Germinal center (tissue), 1 donor: ENCODE measurements at places on chromosomes 1 and 21.

DNA sequence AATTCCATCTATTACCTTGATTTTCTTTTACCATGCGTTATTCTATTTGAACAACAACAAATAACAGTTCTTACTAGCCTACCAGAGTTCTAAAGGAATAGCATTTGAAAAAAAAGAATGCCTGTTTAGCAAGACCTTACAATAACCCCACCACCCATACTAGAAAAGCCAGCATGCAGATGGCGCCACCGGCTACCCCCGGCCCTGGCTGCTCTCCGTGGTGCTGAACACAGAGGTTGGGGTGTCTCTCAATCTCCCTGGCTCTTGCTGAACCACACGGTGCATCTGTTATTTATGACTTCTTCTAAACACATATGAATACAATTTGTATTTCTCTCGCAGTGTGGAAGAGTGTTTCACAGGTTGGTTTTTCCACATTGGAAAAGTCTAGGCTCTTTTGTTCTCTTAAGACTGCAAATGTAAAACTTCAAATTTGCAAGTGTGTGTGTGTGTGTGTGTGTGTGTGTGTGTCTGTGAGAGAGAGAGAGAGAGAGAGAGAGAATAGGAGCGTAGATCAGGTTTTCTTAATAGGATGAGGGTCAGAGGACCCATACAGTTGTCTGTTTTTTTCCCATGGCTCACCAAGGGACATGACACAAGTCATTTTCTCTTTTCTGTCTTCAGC is 13.6 kb downstream of the GRIK3 start:
- DNase-seq, result no peak

DNA sequence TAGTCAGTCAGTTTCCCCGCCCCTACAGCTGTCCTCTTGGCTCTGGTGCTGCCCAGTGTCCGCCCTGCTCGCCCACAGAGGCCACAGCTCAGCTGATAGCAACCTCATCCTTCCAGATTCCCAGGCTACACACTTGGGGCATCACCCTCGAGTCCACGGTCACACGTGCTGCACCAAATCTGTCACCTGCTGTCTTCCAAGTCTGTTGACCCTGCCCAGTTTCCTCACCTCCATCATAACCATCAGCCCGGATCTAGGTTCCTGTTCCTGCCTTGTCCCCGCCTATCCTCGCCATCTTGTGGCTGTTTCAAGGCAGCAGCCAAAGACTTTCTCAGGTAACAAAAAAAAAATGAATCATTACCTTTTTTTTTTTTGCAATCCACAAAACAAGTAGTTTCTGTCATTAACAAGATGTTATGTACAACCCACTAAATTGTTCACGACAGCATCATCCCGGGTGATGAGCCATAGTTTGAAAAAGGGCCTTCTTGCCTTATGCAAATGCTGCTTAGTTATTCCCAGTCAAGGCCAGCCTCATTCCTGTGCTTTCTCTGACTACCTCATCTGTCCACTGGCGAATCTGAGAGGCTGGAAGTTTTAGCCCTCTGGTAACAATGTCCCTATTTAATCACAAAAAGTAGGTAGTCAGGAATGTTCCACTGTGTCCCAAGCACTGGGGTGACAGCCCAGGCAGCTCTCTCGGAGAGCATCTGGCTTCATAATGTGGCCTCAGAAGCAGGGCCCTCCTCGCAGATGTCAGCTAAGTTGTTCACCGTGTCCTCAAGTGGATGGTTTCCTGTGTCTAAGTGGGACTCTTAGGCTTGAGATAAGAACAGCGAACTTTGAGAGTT is 4.9 kb upstream of the MIIP start:
- no peak for DNase-seq

GRCh38 chr1:65994223-65994622 is 201.5 kb downstream of the PDE4B start:
- DNase-seq, result no peak

- no peak for DNase-seq
Measured at GRCh38 chr1:168091720-168092550, 44.8 kb downstream of the GPR161 start.

DNA sequence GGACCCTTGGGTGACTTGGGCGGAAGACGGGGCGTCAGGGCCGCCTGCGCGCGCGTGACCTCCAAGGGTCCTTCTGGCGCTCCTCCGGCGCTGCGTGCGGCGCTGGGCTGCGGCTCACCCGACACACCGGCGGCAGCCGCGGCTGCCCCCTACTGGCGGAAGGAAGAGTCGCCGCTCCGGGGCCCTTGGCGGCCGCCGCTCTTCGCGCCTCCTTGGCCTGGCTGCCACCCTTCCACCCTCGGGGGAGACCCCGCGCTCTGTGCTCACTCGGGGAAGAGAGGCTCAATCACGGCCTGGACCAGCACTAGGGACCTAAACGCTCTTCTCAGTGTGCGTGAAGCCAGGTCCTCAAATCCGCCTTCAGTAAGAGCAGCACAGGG is 89.7 kb downstream of the DMRTA2 start:
- DNase-seq, result peak; percentile 79

GRCh38 chr1:147527941-147528936 is 13.1 kb upstream of the BCL9 start:
- DNase-seq, result no peak

GRCh38 chr1:48527051-48527450 is 55.0 kb upstream of the SPATA6 start:
- DNase-seq, result no peak

GRCh38 chr1:87024936-87025540 is 110.6 kb downstream of the HS2ST1 start:
- peak; percentile 8 for DNase-seq

GRCh38 chr21:36639769-36640168 is 59.1 kb upstream of the SIM2 start:
- DNase-seq, result no peak

- DNase-seq, result no peak
Measured at GRCh38 chr1:230392536-230392909, 33.6 kb downstream of the PGBD5 start.

DNA sequence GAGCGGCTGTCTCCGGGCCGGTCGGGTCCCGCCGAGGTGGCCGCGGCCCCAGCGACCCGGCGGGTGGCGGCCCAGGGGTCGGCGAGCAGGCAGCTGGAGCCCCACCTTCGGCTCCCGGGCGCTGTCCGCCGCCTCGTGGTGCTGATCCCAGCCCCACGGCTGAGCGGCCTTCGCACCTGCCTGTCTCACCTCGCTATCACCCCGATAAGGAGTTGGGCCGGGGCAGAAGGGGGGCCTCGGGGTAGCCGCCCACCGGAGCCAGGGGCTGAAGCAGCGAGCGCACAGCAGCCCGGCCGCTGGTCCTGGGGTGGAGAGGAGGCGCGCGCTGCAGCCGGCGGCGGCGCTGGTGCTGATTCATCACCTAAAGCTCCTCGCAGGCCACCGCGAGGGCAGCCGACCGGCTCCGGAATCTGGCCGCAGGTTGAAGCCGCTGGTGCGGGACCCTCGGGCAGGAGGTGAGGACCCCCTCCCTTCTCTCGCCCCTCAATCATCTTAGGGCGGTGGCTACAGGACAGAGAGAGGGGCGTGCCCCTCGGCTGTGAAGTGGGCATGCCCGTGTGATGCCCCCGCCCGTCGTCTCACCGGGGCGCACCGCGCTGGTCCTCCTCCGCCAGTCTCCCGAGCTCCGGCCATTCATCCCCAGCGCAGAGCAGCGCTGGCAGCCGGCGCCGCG is 575 bp downstream of the TRIM67 start:
- peak; percentile 57 for DNase-seq

GRCh38 chr1:95005584-95005983 is 67.2 kb downstream of the ALG14 start:
- no peak for DNase-seq

DNA sequence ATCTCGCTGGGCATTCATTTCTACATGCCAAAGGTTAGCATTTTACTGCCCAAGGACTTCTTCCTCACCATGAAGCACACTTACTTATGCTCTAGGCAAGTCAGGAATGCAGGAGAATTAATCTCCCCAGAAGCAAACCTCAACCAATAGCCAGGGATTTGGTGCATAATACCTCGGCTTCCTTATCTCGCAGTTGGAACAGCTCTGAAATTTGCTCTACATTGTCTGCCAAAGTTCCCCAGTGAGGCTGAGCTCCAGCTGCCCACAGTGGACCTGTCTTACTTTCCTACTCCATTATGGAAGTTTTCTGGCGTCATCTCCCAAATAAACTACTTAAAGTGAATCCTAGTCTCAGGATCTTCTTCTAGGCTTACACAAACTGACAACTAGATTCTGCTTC is 57.6 kb upstream of the PPM1J start:
- DNase-seq, result no peak

GRCh38 chr1:54490361-54491248 is 57.4 kb upstream of the ACOT11 start:
- no peak for DNase-seq

DNA sequence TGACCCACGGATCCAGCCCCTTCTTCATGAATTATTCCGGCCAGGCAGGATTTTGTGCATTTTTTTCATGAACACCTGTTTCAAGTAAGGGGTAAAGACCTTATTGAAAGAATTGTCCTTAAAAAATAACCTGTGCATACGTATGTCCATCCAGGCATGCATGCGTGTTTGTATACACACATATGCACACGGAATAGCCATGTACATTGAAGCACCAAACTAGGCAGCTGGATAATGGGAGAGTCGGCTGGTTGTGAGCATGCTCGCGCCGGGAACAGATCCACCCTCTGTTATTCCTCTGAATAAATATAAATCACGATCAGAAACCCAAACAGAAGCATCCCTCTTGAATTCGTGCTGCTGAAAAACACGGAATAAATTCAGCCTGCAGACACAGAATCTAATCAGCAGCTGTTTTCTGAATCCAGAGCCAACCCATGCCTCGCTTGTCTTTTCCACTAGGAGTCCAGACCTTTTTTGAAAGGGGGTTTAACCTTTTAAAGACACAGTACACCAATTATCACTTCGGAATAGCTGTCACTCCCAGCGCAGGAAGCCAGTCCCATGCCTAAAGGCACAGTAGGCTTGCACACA is at the start of gene HIVEP3:
TSS of gene HIVEP3 (minus strand) at position 473 of the 594 bp plus-strand sequence.
- DNase-seq, result no peak

DNA sequence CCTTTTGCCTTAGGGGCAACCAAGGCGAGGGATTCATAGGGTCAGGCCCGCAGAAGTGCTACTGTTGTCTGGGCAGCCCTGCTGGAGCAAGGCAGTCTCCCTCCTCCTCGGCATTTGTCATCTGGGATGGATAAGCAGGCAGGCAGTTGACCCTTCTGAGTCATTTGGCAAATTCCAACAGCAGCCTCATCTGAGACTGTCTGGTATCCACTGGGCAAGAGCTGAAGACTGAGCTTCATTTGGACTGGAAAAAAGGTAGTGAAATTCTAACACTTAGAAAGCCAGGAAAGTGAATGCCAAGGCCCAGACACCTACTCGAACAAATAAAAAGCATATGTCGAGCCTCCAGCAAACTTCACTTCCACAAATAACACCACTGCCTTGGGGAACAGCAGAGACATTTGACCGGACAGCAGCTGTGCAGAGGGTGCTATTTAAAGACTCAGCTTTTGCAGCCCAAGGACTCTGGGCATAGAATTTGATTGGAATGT is 4.0 kb upstream of the ZBTB40 start:
- no peak for DNase-seq

- no peak for DNase-seq
Measured at GRCh38 chr1:16091296-16091695, 17.8 kb upstream of the FAM131C start.

DNA sequence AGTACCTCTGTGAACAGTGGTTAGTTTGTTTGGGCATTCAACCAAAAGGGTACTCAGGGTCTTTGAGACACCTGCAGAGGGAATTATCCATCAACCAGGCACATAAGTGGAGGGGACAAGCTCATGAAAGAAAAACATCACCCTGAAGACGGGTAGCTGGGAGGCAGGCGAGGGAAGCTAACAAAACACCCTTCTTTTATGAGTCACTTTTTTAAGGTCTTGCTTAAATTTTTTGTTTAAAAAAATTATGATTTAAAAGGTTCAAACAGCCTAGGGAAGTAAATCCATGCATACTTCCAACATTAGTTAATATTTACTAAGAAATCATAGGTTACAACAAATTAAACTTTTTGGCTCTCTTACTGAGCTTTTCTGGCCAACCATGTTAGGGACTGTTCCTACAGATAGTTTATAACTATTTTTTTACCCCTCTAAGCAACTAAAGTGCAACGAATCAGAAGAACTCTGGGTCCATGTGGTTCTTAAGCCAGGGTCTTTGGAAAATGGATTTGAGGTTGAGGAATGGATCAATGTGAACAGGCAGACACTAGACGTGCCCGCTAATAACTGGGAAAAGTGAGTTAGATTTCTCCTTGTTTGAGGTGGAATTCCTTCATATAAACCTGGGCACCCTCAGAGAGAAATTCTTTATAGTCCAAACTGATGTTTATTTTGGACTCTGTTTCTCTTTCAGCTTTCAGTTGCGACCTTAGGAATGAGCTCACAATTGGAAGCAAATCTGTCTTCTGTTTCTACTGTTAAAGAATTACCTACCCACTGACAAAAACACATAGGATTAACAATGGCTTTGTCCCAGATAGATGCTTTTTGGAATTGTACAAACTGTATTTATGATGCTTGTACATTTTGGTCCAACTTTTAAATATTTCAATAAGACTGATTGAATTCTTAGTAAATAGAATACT is 123.0 kb downstream of the LYPLAL1 start:
- DNase-seq, result no peak

GRCh38 chr1:209883341-209883971 is 54.6 kb upstream of the SYT14 start:
- DNase-seq, result no peak

GRCh38 chr1:118954301-118954905 is 33.7 kb downstream of the TBX15 start:
- no peak for DNase-seq

- DNase-seq, result no peak
Measured at GRCh38 chr1:218741852-218742251, 396.7 kb downstream of the TGFB2 start.

DNA sequence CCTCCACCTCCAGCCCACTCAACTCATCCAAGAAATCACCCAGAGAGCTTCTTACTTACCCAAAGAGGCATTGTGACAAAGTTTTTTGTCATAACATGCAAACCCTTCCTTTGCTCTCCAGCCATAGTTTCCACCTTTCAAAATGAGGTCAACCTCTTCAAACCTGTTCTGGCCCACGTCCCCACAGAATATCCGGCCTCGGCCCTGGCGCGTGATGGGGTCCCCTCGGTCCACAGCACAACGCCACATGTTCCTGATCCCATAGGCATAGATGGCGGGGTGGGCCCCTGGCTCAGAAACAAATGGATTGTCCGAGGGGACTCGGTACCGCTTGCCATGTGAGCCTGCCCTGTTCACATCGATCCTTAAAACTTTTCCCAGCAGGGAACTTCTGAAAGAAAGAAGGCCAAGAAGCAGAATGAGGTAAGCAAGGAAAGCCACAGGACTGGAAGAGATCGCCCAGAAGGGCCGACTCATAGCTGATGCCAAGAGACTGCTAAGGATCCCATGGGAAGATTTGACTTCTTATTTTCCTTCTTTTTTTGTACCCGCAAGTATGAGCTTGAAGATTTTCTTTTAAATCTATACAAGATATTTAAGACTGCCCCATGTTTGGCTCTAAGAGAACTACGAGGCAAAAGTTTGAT is 7.8 kb downstream of the HHIPL2 start:
- no peak for DNase-seq

GRCh38 chr1:31828926-31829690 is 13.3 kb upstream of the SPOCD1 start:
- DNase-seq, result no peak

DNA sequence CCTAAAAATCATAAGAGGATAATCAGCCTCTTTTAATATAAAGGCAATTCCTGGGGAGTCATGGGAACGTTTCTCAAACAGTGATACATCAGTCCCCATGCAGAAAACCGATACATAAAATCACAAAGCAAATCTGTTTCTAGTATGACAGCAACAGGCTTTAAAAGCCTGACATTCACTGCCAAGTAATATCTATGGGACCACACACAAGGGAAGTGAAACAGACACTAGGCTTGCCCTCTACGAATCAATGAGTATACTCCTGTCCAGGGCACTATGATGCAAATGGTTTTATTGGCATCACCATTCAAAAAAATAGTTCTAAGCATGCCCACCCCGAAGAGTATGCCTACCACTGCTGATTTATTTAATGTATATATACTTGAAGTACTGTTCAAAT is 54.4 kb downstream of the TIAM1 start:
- no peak for DNase-seq
